ENCODE measurements at places on chromosomes 16 and 17.
A peak's percentile ranks its signal among the peaks of the same experiment; 100 is the strongest.

DNA sequence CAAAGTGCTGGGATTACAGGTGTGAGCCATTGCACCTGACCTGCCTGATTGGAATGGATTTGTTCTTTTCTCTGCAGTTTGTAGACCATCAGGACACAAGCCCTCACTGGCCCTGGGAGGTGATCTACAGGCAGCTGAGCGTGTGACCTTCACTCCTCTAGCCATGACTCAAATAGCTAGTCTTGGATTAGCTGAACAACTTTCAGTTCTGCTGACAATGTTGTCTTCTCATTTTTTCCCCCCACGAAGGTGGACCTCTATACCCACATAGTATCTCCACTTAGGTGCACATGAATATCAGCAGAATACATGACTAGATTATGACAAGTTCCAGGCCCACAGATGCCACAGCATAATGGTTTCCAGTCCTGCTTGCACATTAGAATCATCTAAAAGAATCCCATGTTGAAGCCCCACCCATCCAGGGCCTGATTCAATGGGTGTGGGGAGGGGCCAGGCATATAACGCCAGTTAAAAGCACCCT, 36.8 kb downstream of the HS3ST3B1 start:
- DNase-seq: no peak

GRCh38 chr16:57126411-57126810, 34.0 kb downstream of the CPNE2 start:
- DNase-seq: no peak

DNA sequence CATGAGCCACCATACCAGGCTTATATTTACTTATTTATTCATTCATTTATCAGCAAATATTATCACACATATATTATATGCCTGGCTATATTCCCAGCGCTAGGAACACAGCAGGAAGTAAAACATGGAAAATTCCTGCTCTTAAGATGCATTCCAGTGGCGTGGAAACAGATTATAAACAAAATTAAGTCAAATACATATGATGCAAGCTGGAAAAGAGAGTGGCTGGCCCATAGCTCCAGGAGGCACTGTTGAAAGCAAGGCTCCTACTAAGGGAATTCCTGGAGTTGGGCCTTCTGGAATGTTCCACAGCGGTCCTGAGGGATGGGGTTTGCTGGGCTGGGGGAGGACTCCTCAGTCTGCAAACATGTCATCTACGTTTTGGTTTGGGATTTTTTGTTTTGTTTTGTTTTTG, 18.4 kb downstream of the ADCY9 start:
- DNase-seq: no peak

- DNase-seq: peak; percentile 7
Observed at GRCh38 chr16:14405611-14406537, 224.2 kb downstream of the PARN start.

DNA sequence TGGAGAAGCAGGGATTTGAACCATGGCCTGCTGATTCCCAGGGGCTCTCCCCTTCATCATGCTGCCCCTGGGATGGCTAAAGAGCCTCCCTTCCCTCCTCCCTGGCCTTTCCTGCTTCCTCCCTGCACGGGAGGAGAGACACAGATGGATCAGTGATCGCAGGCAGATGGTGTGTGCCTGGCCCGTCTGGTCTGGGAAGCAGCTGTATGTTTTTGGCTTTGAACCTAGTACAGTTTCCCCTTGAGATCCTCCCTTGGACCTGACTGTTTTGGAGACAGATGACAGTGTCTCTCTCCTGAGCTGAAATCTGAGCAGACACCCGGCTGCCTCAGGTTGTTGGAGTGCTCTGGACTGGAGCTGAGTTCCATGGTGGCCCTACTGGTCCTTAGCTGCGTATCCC, 29.0 kb upstream of the ATP2C2 start:
- DNase-seq: no peak

DNA sequence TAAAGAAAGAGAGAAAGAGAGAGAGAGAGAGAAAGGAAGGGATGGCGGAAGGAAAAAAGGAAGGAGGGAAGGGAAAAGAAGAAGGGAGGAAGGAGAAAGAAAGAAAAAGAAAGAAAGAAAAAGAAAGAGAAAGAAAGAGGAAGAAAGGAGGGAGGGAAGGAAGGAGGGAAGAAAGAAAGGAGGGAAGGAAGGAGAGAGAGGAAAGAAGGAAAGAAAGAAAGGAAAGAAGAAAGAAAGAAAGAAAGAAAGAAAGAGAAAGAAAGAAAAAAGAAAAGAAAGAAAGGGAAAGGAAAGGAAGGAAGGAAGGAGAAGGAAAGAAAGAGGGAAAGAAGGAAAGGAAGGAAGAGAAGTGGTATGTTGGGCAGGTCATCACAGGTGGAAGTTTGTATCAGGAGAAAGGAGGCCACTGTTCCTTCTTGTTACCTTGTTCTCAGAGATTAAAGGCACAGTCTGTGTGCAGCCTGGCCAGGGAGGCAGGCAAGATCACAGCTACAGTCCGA, 19.3 kb downstream of the SLC35G3 start:
- no peak for DNase-seq

GRCh38 chr16:80596507-80597207, 55.9 kb downstream of the DYNLRB2 start:
- DNase-seq: no peak

DNA sequence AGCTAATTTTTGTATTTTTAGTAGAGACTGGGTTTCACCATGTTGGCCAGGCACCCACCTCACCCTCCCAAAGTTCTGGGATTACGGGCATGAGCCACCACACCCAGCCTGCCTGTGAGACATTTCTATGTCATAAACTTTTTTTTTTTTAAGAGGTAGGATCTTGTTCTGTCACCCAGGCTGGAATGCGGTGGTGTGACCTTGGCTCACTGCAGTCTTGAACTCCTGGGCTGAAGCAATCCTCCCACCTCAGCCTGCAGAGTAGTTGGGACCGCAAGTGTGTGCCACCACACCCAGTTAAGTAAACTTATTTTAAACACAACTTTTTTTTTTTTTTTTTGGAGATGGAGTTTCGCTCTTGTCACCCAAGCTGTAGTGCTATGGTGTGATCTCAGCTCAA, 47.2 kb downstream of the SCNN1G start:
- DNase-seq: no peak

GRCh38 chr16:14286368-14287230, 215.5 kb downstream of the MRTFB start:
- peak; percentile 70 for DNase-seq

DNA sequence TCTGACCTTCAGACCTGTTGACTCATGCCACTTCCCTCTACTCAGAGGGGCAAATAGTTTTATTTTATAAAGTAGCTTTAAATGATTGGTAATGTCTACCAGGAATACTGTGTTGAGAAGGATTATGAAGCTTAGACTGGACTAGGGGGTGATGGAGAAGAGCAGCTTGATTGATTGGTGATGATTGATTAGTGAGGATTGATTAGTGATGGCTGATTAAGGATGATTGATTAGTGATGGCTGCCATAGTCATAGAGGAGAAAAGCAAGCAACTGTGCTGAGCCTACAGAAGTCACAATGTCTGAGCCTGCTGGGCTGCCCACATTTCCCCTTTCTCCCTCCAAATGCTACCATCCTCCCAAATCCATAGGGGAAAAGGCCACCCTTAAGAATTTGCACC, 206.8 kb upstream of the SALL1 start:
- DNase-seq: no peak

DNA sequence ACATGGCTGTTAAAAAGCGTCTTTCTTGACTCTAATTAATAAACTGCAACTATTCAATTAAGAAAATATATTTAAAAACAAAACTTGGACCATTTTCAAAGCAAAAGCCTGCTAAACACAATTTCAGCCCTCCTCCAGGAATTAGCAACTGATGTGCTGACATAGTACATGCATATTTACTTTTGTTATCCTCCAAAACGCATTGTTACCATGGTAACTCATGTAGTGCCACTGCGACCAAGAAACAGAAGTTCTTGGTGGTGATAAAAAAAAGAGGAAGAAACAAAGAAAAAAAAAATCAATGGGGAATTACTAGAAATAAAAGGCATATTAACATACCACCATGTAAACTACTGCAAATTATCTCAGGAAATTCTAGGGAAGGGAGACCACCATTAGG, 793.4 kb upstream of the CDH8 start:
- no peak for DNase-seq
